ENCODE measurements at places on chromosomes 1 and 21.

- no peak for DNase-seq
These were observed 18.1 kb downstream of the CCDC185 start for GRCh38 chr1:223411309-223411708.

- no peak for DNase-seq
These were observed 143.6 kb upstream of the WNT4 start for GRCh38 chr1:22286491-22286890.

DNA sequence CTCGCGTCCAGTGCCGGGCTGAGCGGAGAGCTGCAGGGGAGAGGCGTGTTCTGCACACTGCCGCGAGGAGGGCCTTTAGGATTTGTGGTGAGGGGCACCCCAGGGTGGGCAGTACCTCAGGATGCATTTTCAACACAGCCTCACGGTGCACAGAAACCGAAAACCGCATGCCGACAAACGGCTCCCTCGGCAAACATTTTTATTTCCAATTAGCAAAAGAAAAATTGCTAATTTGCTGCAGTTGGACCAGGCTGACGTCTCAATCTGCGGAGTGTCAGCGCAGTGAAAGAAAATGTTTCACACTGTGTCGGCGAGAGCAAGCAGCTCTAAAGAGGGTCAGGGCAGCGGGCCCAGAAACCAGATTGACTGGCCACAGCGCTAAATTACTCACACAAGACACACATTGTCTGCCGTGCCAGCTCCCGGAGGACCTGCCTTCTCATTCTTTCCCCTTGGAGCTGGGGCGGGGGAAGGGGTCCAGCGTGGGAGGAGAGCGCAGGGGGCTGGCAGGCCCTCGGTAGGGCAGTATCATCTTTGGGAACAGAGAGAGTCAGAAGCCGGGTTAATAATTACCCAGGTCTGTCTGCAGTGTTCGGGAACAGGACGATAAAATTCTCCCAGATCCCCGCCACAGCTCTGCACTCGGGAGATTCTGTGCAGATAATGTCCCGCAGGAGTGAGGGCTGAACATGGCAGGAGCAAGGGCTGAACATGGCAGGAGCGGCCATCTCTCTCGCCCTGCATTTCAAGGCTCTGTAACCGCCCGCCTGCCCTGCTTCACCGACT lies 150.2 kb downstream of the PRDM16 start:
- no peak for DNase-seq

DNA sequence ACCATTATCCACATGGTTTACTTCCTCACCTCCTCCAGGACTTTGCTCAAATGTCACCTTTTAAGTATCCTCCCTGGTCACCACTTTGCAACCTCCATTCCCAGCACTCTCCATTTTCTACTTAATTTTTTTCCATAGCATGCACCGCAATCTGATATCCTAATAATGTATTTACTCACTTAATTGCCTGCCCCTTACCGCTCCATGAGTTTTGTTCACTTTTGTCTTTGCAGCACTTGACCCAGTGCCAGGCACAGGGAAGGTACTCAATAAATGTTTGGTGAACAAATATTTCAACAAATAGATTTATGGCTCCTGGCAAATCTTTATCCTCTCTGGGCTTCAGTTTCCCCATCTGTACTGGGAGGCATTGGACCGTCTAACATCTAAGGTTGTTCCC lies 53.6 kb downstream of the UBE2T start:
- DNase-seq: no peak

DNA sequence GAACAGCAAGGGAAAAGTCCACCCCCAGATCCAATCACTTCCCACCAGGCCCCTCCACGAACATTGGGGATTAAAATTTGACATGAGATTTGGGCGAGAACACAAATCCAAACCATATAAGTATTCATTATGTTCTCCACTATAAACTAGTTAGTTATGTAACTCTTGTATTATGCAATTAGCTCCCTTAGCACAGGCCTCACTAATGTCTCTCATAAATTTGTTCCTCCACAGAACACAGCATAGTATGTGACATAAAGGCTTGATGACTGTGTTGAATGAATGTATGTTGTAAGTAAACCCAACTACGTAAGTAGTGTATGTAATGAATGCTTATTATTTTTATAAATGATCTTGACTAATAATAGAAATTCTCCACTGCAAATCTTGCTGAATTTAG lies 223.3 kb upstream of the ZRANB2 start:
- no peak for DNase-seq

GRCh38 chr1:11441211-11441952 lies 37.6 kb upstream of the DISP3 start:
- no peak for DNase-seq

DNA sequence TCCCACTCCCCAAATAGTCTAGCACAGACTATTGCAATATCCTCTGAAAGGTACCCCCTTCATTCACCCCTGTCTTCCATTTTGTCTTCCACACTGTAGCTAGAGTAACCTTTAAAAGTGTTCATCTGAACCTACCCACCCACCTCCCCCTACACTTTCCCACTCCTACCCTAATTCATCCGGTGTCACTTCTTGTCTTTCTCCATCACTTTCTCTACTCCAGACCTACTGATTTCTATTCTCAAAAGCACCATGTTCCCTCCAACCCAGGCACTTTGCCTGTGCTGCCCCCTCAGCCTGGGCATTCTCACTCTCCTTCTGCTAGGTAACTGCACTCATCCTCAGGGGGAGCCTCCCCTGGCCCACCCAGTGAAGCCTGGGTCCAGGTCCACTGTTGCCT lies 4.7 kb upstream of the MAN1C1 start:
- DNase-seq: no peak

DNA sequence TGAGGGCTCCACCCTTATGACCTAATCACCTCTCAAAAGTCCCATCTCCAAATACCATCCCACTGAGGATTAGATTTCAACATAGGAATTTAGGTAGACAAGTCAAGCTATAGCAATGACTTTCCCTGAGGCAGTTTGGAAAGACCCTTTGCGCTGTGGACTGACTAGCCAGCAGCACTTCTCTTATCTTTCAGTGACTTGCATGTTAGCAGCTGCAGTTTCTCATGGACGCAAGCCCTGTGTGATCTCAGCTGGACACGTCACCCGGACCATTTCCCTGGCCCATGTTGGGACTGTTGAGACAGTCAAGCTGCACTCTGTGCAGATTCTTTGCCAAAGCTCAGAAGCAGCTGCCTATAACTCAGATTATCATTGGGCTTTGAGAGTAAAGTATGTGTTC lies 408.1 kb upstream of the USP24 start:
- no peak for DNase-seq

DNA sequence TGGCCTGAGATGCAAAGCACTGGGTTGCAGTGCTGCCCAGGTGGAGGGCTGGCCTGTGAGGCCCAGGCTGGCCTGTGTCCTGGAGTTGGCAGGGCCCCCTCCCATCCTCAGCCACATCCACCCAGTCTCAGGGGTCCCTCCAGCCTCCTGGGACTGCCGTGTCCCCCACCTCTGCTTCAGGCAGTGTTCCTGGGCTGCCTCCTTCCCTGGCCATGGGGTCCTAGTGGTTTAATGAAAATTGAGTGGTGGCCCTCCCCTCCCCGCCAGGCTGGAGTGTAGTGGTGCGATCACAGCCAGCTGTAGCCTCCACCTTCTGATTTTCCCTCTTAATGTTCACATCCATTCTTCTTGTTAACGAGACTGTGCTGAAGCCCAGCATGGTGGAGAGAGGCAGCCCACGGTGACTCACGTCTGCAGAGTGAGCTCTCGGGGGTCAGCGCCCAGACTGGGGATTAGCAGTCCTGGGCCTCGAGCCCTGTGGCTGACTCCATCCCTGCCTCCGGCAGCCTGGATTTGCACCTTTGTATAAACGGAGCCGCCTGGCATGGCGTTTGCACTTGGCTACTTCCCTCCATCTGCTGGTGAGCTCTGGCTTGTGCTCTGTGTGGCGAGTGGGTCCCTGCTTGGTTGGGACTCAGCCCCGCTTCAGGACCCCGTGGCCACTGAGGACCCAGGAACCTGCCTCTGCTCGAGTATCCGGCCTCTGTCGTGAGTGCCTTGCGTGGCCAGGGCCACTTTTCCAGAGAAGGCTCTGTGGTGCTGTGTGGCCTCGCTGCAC lies 6.9 kb downstream of the MIB2 start:
- DNase-seq: no peak

DNA sequence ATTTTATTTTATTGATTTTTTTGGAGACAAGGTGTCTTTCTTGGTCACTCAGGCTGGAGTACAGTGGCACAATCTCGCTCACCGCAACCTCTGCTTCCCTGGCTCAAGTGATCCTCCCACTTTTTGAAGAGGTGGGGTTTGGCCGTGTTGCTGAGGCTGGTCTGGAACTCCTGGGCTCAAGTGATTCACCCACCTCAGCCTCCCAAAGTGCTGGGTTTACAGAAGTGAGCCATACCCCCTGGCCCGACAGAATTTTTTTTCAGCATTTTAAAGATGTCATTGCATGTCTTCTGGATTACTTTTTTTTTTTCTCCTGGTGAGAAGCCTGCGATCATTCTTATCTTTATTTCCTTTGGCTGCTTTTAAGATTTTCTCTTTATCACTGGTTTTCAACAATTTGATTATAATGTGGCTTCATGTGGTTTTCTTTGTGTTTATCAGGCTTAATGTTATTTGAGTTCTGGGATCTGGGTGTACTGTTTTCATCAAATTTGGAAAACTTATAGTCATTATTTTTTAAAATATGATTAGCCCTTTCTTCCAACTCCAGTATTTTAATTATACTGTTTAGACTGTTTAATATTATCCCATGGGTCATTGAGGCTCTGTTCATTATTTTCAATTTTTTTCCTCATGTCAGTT lies 23.1 kb upstream of the PTBP2 start:
- DNase-seq: no peak

- no peak for DNase-seq
These were observed 8.8 kb downstream of the C1QB start for GRCh38 chr1:22661880-22662279.

DNA sequence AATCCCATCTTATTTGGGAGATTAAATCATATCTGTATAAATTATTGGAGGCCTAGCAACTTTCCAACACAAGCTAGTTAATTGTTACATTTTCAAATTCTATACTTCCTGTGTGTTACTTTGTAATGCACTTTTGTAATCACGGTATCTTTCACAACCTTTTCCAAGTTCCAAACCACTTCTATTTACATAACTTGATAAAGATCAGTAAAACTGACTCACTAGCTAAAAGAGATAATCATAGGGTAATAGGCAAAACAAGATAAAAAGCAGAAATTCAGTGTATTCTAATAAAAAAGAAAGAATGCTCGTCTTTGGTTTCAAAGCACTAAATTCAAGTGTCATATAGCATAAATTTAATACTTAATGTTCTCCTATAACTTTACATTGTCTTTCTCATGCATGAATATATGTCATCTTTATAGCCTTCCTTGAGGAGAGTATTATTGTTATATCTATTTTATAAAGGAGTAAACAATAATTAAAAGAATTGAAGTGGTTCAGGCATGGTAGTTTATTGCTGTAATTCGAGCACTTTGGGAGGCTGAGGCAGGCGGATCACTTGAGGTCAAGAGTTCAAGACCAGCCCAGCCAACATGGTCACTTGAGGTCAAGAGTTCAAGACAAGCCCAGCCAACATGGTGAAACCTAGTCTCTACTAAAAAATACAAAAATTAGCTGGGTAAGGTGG lies 66.4 kb downstream of the RGS13 start:
- no peak for DNase-seq

GRCh38 chr1:197526736-197527371 lies 248.4 kb downstream of the DENND1B start:
- DNase-seq: no peak

DNA sequence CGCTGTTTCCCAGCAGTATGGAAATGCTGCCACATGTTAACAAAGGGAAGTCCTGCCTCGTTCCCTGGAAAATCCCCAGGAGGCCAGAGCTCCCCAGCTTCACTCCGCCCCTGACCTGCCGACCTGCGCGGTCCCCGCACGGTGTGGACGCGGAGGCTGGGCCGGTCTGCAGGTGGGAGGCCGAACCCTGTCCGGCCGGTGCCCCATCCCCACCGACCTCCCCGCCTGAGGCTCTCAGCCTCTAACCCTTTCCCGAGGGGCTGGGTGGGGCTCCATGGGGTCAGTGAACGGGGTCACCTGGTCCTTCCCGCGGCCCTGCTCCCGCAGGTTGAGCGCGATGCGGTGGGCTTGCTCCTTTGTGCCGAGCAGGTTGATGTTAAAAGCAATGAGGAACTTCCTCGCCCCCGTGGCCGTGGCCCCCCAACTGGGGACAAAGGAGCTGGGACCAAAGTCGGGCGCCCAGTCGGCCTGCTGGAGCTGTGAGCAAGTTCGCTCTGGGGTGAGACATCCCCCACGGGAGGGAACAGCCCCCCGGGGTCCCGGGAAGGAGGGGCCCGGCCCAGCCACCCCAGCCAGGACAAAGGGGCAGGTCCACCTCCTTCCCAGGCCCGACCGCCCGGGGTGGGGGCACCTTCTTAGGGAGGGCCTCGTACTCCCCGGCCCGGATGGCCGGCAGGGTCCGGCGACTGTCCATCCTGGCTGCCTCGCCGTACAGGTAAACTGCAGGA lies 4.0 kb downstream of the FTCD start:
- no peak for DNase-seq

GRCh38 chr1:196607981-196608380 lies 259 bp downstream of the KCNT2 start:
- DNase-seq: no peak

DNA sequence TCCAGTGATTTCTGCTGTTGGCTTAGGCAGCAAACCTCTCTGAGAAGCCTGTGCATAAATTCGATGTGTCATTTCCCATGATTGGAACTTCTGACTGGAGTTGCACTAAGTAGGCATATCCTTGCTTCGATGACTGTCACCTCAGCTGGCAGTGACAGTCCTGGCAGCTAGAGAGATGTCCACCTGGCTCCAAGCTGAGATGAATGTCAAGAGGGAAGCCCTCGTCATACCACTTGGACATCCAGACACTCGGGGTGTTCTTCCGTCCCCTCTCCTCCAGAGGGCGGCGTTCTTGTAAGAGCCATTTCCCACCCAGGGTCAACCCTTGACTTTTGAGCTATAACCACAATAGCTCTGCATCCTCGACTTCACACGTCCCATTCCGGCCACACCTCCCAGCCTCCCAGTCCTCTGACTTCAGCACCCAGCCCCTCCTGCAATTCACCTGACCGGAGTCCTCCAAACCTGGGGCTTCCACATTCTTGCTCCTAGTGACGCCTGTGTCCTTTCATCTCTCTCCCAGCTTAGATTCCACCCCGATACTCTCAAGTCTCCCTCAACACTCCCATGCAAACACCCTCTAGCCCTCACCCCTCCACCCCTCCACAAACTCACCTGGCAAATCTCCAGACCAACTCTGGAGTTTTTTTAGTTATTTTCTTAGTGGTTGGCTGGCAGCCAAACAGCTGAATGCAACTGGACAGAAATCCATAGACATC lies 17.3 kb downstream of the CA6 start:
- no peak for DNase-seq

GRCh38 chr21:32499249-32500055 lies 85.9 kb downstream of the TCP10L start:
- no peak for DNase-seq

Data from omental fat pad (tissue), 4 donors.